ENCODE measurements at places on chromosomes 1 and 21. TPM values are rescaled to one million over a fixed set of nuclear protein-coding genes. Genes with fewer than 3 reads are reported as not detected.

Gene TRIM46
- 3.1 TPM for total RNA-seq

Gene MYOM3
- total RNA-seq = not detected

Gene C1orf105
- 0.19 TPM for total RNA-seq

Gene LUZP1
- 21.9 TPM for total RNA-seq

Gene EXOC8
- total RNA-seq = 15.2 TPM

Gene CHI3L1
- not detected for total RNA-seq

Gene TIAM1
- total RNA-seq = 18.1 TPM

Gene DYNLT5
- total RNA-seq = 4.9 TPM

Gene BCAN
- not detected for total RNA-seq

Gene ST6GALNAC3
- total RNA-seq = not detected

Gene ATP5PO
- 210 TPM for total RNA-seq

Gene NCF2
- 0.19 TPM for total RNA-seq

Gene SMCP
- total RNA-seq = not detected

Gene CFH
- 133 TPM for total RNA-seq

Gene HNRNPCL1
- total RNA-seq = not detected

Gene MPL
- not detected for total RNA-seq

Gene SIM2
- total RNA-seq = 9.1 TPM

Gene ZNF678
- 9.0 TPM for total RNA-seq

Gene FH
- total RNA-seq = 96.6 TPM
